Activated T-cell treated with anti-CD3 and anti-CD28 coated beads, Interleukin-2, amount 50 U/mL, for 72 hours (primary cell): ENCODE measurements at places on chromosomes 7 and 10.
A peak's percentile ranks its signal among the peaks of the same experiment; 100 is the strongest.

GRCh38 chr7:121302214-121302745 lies 26.5 kb upstream of the WNT16 start:
- peaks cover 28% of the 10 kb centered on the region for H3K27me3 ChIP-seq
- DNase-seq = no peak
- H3K4me3 ChIP-seq = no peak overlapping the region

GRCh38 chr7:3591219-3591618 lies 290.2 kb downstream of the SDK1 start:
- H3K36me3 ChIP-seq = no peaks in the 10 kb centered on the region
- H3K4me3 ChIP-seq = no peak overlapping the region
- no peak overlapping the region for H3K27ac ChIP-seq

- H3K27ac ChIP-seq = no peak overlapping the region
- no peaks in the 10 kb centered on the region for H3K4me1 ChIP-seq
- DNase-seq = no peak
- no peak overlapping the region for H3K4me3 ChIP-seq
- H3K36me3 ChIP-seq = no peaks in the 10 kb centered on the region
Measured at GRCh38 chr10:125147971-125148439, 12.4 kb downstream of the CTBP2 start.

- H3K27me3 ChIP-seq = peaks cover 35% of the 10 kb centered on the region
- no peaks in the 10 kb centered on the region for H3K4me1 ChIP-seq
- no peaks in the 10 kb centered on the region for H3K36me3 ChIP-seq
- no peak for DNase-seq
Measured at GRCh38 chr10:98338318-98338717, 70.3 kb upstream of the LOXL4 start.

- no peak overlapping the region for H3K4me3 ChIP-seq
- H3K4me1 ChIP-seq = peaks cover 5% of the 10 kb centered on the region
- H3K27ac ChIP-seq = no peak overlapping the region
- no peaks in the 10 kb centered on the region for H3K27me3 ChIP-seq
- no peaks in the 10 kb centered on the region for H3K36me3 ChIP-seq
Measured at GRCh38 chr7:158016180-158017097, 571.2 kb downstream of the PTPRN2 start.

GRCh38 chr7:24819916-24820689 lies 62.8 kb upstream of the GSDME start:
- peak overlapping the region; percentile 86 for H3K4me3 ChIP-seq
- no peaks in the 10 kb centered on the region for H3K27me3 ChIP-seq
- peaks cover 25% of the 10 kb centered on the region for H3K4me1 ChIP-seq
- DNase-seq = peak; percentile 84
- H3K27ac ChIP-seq = peak overlapping the region; percentile 93

- H3K27me3 ChIP-seq = no peaks in the 10 kb centered on the region
- no peak overlapping the region for H3K27ac ChIP-seq
- no peak for DNase-seq
- H3K36me3 ChIP-seq = no peaks in the 10 kb centered on the region
- H3K4me1 ChIP-seq = no peaks in the 10 kb centered on the region
Measured at GRCh38 chr7:112167147-112167546, 39.1 kb downstream of the DOCK4 start.

DNA sequence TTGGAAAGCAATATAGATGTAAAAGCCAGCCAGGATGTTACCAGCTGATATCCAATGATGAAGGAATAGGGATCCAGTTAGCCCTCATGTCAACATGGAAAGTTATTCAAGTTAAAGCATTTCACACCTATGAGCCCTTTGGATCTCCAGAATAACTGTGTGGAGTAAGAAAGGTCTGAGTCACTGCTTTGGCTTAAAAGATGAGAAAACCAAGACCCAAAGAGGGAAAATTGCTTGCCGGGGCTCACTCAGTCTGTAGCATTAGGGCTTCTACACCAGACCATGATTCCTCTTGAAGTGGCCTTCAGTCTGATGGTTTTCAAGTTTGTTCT lies 12.6 kb downstream of the LSM5 start:
- no peak for DNase-seq
- no peaks in the 10 kb centered on the region for H3K36me3 ChIP-seq
- H3K4me1 ChIP-seq = no peaks in the 10 kb centered on the region
- H3K27me3 ChIP-seq = no peaks in the 10 kb centered on the region
- H3K4me3 ChIP-seq = no peak overlapping the region

GRCh38 chr10:31999070-31999660 lies 57.1 kb downstream of the KIF5B start:
- H3K27me3 ChIP-seq = no peaks in the 10 kb centered on the region
- no peak overlapping the region for H3K27ac ChIP-seq
- H3K4me1 ChIP-seq = no peaks in the 10 kb centered on the region

DNA sequence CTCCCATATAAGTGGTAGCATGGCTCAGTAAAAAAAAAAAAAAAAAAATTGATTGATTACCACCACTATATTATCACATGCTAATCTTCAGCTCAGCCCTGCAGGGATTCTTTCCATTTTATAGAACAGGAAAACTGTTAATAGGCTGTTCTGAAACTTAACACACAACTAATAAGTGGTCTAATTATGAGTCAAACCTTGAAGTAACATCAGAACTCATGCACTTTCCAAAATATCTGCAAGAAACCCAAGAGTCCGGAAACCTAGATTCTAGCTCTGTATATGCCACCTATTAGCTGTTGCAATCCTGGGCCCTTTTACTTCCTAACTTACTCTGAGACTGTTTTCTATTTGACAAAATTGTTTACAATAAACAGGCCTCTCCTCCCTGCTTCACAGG lies 23.9 kb downstream of the SEM1 start:
- DNase-seq = no peak
- H3K4me1 ChIP-seq = peaks cover 14% of the 10 kb centered on the region
- peak overlapping the region; percentile 83 for H3K27ac ChIP-seq
- H3K36me3 ChIP-seq = peaks cover 29% of the 10 kb centered on the region
- H3K27me3 ChIP-seq = no peaks in the 10 kb centered on the region
- H3K4me3 ChIP-seq = no peak overlapping the region

GRCh38 chr7:91050677-91051076 lies 213.6 kb upstream of the FZD1 start:
- H3K27me3 ChIP-seq = no peaks in the 10 kb centered on the region
- H3K27ac ChIP-seq = peak overlapping the region; percentile 89
- no peak for DNase-seq

DNA sequence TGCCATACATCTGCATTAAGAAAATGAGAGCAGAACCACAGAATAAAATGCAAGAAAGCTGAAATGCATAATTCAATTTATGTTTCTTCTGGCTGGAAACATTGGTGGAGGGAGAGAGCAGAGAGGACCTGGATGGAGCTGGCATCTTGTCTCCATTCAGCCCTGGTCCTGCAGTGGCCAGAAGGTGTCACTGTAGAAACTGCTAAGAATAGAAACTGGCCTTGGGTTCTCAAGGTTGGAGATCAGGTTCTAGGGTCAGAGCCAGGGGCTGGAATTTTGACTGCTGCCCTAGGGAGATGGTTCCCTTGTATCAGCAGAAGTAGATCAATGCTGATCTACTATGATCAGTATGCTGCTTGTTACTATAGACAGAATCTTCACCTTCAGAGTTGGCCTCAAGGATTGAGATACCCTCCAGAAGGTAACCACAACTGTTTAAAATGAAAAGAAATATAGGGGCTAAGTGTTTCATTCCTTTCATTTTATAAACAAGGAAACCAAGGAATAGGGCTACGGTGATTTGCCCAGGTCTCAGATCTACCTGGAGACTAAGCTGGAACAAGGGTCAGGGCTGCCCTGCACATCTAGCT lies 13.1 kb downstream of the TAS2R41 start:
- DNase-seq = no peak
- H3K27me3 ChIP-seq = no peaks in the 10 kb centered on the region
- H3K36me3 ChIP-seq = peaks cover 1% of the 10 kb centered on the region
- no peak overlapping the region for H3K27ac ChIP-seq
- H3K4me1 ChIP-seq = peaks cover 26% of the 10 kb centered on the region

DNA sequence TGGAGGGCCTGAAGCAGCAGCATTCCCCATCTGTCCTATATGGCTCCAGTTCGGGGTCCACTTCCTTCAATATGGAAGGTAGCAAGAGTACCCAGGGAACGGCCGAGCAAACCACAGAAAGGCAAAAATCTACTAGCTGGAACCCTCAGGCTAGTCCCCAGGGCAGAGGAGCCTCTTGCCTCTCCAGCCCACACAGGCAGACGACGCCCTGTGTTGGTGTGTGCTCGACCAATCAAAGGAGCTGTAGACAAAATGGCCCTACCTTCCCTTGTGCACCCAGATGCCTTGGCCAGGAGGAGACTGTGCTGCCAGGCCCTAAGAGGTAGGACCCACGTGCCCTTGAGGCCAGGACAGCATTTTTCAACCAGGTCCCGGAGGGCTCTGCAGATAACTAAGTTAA lies 91.5 kb downstream of the FAM53B start:
- no peaks in the 10 kb centered on the region for H3K36me3 ChIP-seq
- no peak for DNase-seq
- no peak overlapping the region for H3K4me3 ChIP-seq
- peaks cover 73% of the 10 kb centered on the region for H3K4me1 ChIP-seq
- no peak overlapping the region for H3K27ac ChIP-seq

DNA sequence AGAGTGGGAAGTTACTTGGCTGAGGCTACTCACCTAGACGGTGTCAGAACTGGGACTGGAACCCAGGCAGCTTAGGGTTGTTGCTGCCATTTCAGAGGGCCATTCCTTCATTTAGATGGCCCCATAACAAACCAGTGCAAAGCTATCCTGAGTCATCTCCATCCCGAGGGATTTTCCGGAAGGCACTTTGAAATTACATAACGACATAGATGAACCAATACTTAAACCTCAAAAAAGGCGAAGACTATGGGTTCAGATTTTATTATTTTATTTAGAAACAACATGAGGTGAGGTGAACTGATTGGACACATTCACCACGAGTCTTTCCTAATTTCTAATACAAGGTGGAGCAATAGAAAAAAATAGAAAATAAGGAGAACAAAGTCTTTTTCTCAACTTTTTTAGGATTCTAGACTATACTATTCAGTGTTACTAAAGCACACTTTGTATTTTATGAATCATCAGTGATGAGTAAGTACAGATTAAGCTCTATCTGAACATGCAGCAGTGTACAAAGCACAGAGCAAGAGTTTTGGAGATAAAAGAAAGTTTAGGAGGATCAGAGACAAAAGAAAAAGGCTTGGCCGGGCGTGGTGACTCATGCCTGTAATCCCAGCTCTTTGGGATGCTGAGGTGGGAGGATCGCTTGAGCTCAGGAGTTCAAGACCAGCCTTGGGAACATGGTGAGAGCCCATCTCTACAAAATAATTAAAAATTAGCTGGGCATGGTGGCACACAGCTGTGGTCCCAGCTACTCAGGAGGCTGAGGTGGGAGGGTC lies 79.5 kb upstream of the SVIL start:
- peaks cover 18% of the 10 kb centered on the region for H3K4me1 ChIP-seq
- no peak overlapping the region for H3K27ac ChIP-seq
- H3K27me3 ChIP-seq = no peaks in the 10 kb centered on the region
- no peak overlapping the region for H3K4me3 ChIP-seq
- peaks cover 11% of the 10 kb centered on the region for H3K36me3 ChIP-seq
- DNase-seq = no peak

DNA sequence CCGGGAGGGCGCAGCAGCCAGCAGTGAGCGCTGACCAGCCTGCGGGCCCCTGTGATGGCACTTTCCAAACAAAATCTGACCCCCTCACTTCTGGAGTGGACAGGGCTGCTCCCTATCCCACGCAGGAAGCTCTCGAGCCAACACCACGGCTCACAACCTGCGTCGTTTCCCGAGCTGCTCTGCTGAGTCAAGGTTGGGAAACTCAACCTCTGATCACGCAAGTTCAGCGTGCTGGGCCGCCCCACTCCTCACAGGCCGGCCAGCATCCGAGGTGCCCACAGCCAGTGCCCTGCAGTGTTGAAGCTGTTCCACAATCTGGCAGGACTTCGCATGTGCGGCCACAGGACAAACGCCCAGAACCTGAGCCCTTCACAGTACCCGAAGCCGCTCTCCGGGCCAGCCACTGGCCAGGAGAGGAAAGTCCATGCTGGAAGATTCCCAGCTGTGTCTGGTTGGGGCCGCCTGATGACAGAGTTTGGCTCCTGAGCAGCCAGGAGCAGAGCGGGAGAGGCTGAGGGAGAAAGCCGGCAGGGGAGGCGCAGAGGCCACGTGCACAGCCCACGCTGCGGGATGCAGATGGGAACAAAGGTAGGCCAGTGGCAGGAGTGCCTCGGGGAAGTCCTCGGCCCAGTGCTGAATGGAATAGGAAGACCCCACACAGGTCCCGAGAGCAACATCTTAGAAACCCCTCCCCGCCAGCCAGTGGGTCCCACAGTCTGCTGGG lies 263.3 kb upstream of the TCERG1L start:
- H3K4me1 ChIP-seq = no peaks in the 10 kb centered on the region
- no peaks in the 10 kb centered on the region for H3K27me3 ChIP-seq
- no peak overlapping the region for H3K27ac ChIP-seq
- H3K4me3 ChIP-seq = no peak overlapping the region

DNA sequence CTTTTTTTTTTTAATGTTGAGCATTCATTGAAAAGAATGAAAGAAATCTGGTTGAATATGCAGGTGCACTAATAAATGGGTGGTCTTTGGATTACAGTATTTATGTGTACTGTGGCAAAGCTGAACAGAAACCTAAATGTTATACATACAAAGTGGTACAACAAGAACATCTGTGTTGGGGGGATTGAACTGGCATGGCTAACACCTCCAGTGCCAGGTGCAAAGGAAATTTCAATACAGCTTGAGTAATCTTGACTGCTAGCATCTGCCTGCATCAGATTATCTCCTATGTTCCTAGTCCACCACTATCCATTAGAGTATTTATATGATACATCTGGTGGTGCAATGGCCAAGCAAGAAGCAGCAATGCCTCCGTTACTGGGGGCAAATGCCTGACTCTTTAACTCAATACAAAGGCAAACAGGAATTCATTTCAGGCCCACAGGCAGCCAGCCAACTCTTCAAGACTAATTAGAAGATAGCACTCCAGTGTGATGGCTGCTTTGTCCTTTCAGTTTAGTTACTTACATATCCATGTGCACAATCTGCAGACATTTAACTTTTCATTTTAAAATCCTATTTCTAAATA lies 220.5 kb upstream of the ETV1 start:
- no peak overlapping the region for H3K27ac ChIP-seq
- no peaks in the 10 kb centered on the region for H3K36me3 ChIP-seq
- no peak overlapping the region for H3K4me3 ChIP-seq
- no peak for DNase-seq
- H3K4me1 ChIP-seq = no peaks in the 10 kb centered on the region

DNA sequence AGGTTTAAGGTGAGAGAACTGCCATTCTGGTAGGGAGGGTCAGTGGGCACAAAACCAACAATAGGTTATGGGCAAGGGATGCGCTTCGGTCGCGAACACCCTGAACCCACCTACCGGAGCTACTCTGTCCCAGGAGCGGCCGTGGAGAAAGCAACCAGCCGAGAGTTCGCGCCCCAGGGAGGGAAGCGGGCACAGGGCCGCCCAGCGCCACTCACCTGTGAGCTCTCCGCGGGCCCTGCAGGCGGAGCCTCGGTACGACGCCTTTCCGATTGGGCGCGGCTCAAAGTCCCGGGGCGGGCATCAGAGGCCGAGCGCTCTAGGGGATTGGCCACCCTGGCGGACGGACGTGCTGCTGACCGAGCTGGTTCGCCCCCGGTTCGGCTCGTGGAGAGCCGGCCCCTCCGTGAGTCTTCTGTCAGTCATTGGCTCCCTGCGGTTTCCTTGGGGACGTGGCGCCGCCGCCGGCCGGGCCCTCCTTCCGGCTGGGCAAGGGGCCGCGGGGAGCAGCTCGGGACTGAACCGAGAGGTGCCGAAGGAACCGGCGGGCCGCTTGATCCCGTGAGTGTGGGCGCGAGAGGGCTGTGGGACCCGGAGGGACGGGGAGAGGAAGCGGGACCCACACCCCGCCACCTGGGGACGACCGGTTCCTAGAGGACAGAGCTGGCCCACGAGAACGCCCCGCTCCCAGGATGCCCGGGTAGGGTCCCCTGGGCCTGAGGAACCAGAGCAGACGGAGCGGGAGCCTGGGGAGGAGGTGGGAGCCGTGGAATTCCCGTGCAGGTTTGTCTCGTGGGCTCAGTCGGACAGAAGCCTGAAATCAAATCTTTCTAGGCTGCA lies at the start of gene ENTPD7:
TSS of gene ENTPD7 (plus strand) at position 479 of the 837 bp plus-strand sequence. CDS start 448 bp downstream, outside the sequence.
- H3K4me1 ChIP-seq = peaks cover 34% of the 10 kb centered on the region
- H3K27ac ChIP-seq = peak within 1 kb of the TSS; percentile 94
- peaks cover 23% of the 10 kb centered on the region for H3K27me3 ChIP-seq
- no peaks in the 10 kb centered on the region for H3K36me3 ChIP-seq
